Neural progenitor cell (in vitro differentiated cells): ENCODE measurements at places on chromosomes 12 and 14.

DNA sequence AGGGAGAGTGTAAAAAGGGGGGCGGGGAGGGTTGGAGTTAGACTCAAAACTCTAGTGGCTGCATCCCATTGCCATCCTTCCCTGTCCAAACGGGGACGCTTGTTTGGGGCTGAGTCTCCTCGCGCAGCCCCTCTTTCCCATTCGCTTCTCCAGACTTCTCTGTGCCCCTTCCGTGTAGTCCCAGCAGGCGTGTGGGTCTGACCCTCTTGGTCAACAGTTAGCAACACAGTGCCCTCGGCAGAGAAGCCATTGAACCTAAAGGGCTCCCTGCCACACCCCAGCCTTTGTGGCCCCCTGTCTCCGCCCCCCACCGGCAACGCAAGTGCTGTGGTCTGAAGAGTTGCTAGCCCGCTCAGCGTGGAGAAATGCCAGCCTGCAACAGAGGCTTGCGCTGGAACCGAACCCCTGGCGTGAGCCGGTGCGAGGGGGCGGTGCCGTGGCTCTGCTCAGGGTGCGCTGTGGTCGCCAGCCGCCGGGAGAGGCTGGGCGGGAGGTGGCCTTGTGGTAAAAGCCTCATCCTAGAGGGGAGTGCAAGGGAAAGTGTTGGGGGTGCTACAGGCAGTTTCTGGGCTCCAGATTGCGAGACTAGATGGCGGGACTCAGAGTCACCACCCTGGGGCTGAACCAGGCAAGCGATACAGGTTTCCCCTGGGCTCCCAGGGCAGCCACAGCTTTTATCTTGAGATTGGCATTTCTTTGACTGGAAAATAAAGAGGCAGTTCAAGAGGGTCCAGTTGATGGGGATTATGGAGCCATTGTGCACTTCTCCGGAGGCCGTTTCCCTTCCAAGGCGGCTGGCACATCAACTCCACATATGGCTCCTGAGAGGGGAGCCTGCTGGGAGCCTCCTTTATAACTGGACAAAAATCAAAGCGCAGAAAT lies 2.1 kb downstream of the PLXNC1 start:
- peak; percentile 60 for DNase-seq

DNA sequence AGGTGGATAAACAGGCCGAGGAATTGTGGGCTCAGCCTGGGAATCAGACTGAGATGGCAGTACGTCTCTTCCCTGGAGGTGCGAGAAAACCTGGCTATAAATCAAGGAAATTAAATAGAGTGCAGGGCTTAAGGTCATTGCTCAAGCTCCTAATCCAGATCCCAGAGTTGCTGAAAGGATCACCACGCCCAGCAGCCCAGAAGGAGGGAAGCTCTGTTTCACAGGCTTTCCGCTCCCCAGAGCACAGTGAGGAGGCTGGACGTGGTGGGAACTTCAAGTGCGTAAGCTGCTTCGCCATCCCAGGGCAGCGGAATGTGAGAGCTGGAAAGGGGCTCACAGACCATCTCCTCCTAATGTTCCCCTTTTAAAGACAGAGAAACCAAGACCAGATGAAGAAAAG lies 651.6 kb upstream of the TBX3 start:
- DNase-seq: no peak

DNA sequence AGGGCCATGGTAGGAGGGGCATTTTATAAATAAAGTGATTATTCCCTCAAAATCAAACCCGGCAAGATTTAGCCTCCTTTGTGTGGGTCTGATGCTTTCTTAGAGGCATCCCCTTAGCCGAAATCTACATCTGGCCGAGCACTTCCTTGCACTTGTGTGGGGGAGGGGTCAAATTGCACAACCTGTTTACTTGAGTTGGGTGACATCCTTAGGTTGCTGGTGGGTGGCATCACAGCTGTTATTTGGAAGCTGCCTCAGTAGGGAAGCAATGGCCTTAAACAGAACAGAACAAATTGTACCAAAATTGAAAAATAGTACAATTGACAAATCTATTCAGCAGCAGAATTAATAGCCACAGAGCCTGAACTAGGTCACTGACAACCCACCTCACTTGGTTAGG lies 546.1 kb downstream of the SNAPC1 start:
- DNase-seq: no peak

- peak; percentile 51 for DNase-seq
These were observed 1.5 kb downstream of the CHD4 start for GRCh38 chr12:6605421-6606330.

GRCh38 chr12:27610374-27610773 lies 85.9 kb upstream of the REP15 start:
- DNase-seq: no peak

GRCh38 chr12:86513226-86513625 lies 257.0 kb upstream of the MGAT4C start:
- DNase-seq: no peak

DNA sequence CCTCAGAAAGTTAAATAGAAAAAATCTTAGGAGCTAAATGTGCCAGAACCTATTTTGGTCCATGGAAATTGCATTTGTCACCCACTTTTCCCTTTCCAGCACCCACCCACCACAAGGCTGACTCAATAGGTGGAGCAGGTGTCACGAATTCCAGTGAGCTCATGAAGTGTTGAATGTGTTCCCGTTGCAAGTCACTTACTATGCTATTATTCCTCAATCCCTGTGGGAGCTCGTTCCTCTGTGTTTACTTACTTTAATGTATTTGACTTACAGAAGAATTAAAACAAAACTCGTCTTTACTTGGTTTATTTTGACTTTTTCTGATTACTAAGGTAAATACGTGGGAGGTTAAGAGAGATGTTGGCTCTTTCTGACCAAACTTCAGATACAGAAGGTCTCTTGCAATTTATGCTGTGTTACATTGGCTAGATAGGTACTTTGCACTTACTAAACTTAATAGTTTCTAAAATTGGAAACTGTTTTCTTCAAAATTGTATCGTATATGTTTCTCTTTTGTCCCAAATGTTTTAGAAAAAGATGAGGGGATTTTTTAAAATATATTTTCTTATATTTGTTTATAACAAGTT lies 269.4 kb upstream of the NOVA1 start:
- DNase-seq: peak; percentile 17

GRCh38 chr12:2664721-2665577 lies 129.8 kb upstream of the FKBP4 start:
- no peak for DNase-seq

DNA sequence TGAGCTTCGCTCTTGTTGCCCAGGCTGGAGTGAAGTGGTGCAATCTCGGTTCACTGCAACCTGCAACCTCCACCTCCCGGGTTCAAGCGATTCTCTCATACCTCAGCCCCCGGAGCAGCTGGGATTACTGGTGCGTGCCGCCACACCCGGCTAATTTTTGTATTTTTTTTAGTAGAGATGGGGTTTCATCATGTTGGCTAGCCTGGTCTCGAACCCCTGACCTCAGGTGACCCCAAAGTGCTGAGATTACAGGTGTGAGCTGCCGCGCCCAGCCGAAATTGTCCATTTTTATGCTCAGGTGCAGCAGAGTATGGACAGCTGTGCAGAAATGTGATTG lies 19.2 kb upstream of the CYP46A1 start:
- no peak for DNase-seq
